ENCODE measurements at places on chromosomes 5 and 9.

- DNase-seq: no peak
These were observed 126.7 kb downstream of the PRKACG start for GRCh38 chr9:68887232-68887631.

- DNase-seq: no peak
These were observed 361.6 kb downstream of the NPR3 start for GRCh38 chr5:33072726-33073125.

GRCh38 chr5:110477911-110478310 lies 248.6 kb downstream of the TMEM232 start:
- no peak for DNase-seq

DNA sequence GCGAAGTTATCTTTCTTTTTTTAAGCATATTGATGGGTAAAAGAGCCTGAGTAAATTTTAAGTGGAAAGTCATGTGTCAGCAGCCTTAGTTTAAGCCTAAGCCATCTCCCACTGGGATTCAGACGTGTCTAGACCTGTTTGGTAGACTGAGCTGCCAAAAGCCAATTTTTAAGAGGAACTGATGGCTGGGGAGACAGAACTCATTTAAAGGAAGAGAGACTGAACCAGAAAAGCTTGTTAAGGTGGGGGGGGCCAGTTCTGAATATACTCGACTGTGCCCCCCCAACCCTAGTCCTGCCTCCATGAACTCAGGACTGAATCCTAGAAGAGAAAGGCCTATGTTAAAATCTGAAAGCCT lies 58.3 kb upstream of the PLPP1 start:
- no peak for DNase-seq

GRCh38 chr5:20680718-20681302 lies 692.8 kb upstream of the CDH18 start:
- DNase-seq: no peak

GRCh38 chr5:113253037-113253436 lies 181.8 kb downstream of the TSSK1B start:
- DNase-seq: no peak

DNA sequence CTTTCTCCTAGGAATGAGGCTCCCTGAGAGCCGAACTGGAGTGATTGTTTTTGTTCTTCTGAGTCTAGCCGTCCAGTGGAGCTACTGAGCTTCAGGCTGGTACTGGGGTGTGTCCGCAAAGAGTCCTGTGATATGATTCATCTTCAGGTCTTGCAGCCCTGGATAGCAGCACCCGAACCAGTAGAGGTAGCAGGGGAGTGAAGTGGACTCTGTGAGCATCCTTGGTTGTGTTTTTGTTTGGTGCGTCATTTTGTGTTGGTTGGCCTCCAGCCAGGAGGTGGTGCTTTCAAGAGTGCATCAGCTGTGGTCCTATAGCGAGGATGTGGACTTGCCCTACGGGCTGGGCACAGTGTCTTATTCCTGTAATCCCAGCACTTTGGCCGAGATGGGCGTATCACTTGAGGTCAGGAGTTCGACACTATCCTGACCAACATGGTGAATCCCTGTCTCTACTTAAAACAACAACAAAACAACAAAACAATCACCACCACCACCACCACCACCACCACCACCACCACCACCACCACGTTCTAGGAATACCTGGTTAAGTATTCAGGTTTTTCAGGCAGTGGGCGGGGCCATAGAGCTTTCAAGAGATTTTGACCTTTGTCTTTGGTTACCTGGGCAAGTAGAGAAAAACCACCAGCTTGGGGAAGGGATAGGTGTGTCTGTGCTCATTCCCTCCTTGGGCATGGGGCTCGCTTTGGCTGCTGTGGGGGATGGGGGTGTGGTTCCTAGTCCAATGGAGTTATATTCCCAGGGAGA lies 154.0 kb downstream of the WDR70 start:
- DNase-seq: no peak

DNA sequence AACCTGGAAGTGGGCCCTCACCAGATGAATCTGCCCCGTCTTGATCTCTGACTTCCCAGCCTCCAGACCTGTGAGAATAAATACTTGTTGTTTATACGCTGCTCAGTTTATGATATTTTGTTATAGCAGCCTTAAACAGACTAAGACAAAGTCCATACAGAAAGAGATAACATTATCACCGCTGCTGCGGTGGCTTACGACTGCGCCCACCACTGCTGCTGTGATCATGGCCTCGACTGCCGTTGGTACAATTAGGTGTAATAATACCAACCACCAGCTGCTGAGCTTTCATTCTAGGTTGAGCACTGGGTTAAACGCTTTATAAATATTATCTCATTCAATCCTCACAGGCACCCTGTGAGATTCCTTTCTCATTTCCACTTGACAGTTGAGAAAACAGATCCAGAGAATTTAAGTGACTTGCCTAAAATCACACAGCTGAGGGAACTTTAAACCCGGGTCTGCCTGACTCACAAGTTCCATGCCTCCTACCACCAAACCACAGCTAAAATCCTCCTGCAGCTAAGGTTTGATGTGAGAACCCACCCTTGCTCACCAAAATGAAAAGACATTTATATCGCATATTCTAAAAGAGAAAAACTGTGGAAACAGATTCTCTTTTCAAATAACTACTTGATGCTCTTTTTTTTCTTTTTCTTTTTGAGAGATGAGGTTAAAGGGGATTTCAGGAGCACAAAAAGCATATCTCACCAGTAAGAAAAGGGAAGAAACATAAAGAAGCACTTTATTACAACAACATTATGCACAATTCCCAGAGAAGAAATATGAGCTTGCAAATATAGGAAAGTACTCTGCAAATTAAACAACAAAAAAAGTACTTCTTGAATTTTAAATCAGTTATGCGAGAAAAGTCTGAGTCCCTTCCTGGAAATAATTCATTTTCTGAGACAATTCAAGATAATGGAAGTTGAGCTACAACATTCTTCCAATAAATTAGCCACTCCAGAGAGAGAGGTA lies 23.9 kb downstream of the GOLM1 start:
- DNase-seq: no peak

- DNase-seq: no peak
These were observed at the start of gene FCN1 for GRCh38 chr9:134917431-134918373. Gene FCN1, minus strand, starts transcription at chr9:134917912. Its CDS starts 41 bp downstream, at chr9:134917871.

DNA sequence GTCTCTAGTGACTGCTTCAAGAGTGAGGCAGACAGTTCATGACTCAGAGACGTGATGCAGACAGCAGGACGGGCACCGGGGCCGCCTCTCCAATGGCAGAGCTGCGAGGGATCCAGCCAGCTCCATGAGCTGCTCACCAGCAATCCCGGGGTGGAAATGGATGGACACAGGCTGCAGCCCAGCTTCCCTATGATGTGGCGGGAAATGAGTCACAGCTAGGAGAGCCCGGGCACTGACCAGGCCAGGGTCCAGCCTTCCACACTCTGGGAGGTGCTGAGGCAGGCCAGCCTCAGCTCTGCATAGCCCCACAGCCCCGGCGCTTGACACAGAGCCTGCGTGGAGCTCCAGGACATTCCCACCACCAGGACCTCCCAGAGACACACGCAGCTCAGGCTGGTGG lies 244.8 kb upstream of the IRX2 start:
- no peak for DNase-seq

GRCh38 chr5:67725604-67726003 lies 490.0 kb upstream of the PIK3R1 start:
- DNase-seq: no peak

DNA sequence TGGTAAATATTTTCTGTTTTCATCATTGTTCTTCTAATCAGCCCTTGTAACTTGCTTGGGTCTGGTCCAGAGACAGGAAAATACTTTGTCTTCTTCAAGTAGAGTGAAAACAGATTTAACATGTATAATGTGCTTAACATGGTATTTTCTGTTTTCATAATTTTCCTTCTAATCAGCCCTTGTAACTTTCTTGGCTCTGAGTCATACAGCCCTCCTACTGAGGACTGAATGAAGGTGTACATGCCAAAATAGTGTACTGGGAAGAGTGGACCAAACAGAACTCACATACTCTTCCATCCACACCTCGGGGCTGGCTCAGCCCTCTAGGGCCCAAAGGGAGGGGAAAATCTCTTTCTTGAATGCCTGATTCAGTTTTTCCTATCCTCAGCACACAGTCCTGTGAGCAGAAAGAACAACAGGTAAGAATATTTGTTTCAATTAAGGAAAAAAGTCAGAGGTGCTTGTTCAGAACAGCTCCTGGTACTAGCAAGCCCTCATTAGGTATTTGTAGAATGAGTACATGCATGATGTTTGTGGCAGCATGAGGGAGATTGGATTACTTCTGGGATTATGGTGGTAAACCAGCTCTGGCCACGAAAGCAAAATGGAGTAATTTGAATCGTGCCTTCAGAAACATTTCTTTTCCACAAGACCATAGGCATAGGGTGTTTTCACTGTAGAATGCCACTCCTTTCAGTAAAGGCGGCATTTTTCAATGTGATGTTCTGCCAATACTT lies 24.2 kb upstream of the MACIR start:
- DNase-seq: no peak

DNA sequence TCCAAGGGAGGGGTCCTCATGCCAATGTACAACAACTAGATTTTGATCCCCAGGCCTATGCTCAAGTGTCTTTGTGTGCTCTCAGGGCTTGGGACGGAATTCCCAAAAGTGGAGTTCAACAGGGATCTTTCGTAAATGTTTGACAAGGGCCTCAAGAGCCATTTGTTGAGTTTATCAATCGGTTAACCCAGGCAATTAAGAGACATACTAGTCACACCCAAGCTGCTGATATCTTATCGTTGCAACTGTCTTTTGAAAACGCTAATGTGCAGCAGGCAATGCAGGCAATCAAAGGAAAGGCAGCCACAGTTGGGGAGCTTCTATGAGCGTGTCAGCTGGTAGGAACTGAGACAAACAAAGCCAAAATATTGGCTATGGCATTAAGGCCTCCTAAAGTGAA lies 161.2 kb downstream of the CPLANE1 start:
- DNase-seq: no peak

GRCh38 chr5:138274189-138274853 lies at the start of gene GFRA3:
Gene GFRA3, minus strand, starts transcription at chr5:138274621. Its CDS starts 197 bp downstream, at chr5:138274424.
- no peak for DNase-seq

GRCh38 chr5:169121630-169122420 lies 179.1 kb downstream of the SLIT3 start:
- DNase-seq: no peak

GRCh38 chr5:16866795-16867576 lies 69.1 kb downstream of the MYO10 start:
- DNase-seq: no peak

- DNase-seq: no peak
These were observed 29.9 kb downstream of the TMEM161B start for GRCh38 chr5:88238732-88239131.

- DNase-seq: no peak
These were observed 159.4 kb downstream of the CEMIP2 start for GRCh38 chr9:71608825-71609447.

DNA sequence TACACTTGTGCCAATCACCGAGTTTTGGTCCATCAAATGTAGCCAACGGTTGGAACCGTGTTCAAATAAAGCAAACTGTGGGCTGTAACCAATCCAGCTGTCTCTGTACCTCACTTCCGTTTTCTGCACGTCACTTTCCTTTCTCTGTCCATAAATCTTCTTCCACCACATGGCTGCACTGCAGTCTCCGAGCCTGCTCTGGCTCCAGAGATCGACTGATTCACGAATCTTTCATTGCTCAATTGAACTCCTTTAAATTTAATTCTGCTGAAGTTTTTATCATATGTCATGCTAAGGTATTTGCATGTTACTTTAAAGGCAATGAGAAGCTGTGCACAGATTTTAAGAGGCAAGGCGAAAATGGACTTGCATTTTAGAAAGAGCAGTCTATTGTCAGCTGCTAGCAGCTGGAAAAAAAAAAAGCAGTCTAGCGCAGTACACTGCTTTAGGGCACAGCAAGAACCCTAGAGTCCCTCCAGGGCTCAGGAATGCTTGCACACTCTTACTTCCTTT lies 13.2 kb downstream of the TTC39B start:
- DNase-seq: no peak

Data from activated CD8-positive, alpha-beta memory T cell treated with anti-CD3 and anti-CD28 coated beads for 1 hour (primary cell).